ENCODE measurements at places on chromosomes 16 and 17.
A peak's percentile ranks its signal among the peaks of the same experiment; 100 is the strongest.

DNA sequence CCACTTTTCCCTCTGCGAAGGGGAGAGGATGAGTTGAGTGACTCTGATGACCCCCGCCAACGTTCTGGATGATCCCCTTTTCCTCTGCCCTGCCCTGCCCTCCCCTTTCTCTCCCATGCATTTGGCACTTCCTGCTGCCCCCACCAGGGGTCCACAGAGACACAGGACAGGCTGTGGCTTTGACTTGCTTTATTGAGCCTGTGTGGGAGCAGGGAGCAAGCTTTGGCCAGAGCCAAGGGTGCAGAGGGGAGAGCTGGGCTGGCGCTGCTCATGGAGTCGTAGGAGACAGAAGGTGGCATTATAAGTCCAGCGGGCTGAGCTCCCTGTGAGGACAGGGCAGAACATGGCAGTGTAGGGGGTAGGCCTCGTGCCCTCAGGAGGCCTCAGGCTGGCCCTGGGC is 1.6 kb downstream of the PPY start:
- peak; percentile 14 for DNase-seq

GRCh38 chr17:72128039-72128438 is 7.2 kb downstream of the SOX9 start:
- DNase-seq, result no peak

DNA sequence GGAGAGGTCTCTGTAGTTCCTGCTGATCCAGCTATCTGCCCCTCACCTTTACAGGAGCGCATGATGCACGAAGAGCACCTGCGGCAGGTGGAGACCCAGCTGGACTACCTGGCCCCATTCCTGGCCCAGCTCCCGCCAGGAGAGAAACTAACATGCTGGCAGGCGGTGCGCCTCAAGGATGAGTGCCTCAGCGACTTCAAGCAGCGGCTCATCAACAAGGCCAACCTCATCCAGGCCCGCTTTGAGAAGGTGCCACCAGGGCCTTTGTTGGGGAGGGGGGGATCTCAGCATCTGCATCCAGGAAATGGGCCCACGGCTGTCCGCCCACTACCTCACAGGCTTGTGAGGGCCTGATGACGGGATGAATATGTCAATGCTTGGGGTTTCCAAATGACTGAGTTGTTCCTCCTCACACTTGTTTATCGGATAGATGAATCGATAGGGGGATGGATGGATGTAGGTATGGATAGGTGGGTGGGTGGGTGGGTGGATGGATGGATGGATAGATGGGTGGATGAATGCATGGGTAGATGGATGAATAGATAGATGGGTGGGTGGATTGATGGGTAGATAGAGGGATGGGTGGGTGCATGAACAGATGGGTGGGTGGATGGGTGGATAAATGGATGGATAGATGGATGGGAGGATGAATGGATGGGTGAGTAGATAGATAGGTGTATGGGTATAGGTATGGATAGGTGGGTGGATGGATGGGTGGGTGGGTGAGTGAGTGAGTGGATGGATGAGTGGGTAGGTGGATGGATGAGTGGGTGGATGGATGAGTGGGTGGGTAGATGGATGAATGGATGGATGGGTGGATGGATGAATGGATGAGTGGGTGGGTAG is 7.0 kb upstream of the KATNB1 start:
- no peak for DNase-seq

GRCh38 chr17:29412780-29413565 is 22.8 kb downstream of the TAOK1 start:
- peak; percentile 69 for DNase-seq

GRCh38 chr16:85061566-85061965 is 34.0 kb downstream of the KIAA0513 start:
- DNase-seq, result no peak

GRCh38 chr16:22255335-22255734 is 41.9 kb upstream of the POLR3E start:
- no peak for DNase-seq

GRCh38 chr17:80649672-80650330 is 105.2 kb downstream of the RPTOR start:
- peak; percentile 87 for DNase-seq

- no peak for DNase-seq
These were observed 11.4 kb downstream of the NOS2 start for GRCh38 chr17:27788919-27789318.

DNA sequence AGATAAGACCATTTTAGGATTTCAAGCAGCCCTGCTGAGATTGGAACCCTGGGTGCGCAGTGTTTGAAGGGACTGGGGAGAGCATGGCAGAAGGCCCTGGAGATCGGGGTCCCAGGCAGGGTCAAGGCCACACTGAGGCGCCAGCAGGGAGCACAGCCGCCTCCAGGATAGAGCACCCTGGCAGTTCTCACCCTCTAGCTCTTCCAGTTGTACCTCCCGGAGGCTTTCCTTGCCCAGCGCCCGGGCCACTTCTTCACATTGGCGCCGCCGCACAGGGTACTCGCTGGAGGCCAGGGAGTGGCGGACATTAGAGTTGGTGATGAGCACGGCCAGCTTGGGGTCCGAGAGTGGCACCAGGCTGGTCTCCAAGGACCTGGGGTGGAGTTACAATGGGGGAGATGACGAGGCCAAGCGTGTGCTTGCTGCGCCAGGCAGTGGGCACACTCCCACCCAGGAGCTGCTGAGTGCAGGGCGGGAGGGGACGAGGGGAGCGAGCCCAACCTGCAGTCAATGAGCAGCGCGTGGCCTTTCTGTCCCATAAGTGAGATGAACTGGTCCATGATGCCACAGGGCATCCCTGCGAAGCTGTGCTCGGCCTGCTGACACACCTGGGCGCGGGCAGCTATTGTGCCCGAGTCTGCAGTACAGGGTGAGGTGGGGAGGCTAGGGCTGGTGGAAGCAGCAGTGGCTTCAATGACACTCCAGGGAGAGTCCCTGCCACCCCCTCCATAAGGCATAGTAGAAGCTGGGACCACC is 2.3 kb downstream of the GALK1 start:
- DNase-seq, result no peak

- no peak for DNase-seq
These were observed 194.5 kb downstream of the SOX9 start for GRCh38 chr17:72315122-72315913.

DNA sequence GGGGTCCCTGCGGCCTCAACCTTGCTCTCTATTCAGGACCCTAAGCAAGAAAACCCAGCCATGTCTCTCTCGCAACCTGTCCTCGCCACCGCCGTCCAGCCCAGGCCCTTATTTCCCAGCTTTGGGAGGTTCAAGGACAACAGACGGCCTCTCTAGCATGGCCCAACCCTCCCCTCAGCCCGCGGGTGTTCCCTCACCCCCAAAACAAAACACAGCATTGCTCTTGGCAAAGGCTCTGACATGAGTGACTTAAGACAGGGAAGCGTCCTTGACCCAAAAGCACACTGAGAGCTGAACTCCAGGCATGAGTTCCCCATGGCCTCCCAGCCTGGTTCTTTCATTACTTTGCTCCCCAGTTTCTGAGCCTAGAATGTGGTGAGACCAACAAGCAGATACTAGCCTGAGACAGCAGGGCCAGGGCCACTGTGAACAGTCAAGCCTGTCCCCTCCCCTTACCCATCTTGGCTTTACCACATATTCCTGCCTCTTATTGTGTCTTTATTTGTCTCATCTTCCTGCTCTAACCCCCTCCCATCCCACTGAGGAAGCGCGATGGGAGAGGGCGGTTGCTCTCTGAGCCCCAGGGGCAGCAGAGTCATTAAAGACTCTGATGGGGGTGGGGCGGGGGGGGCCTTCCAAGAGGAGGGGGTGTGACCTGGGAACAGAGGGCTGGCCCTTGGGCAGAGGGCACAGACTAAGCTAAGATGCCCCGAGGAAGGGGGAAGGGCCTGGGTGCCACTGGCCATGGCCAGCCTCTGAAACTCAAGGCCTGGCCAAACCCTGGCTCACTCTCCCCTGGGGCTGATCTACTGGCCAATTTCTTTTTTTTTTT is 11.8 kb downstream of the SREBF1 start:
- DNase-seq, result peak; percentile 51

DNA sequence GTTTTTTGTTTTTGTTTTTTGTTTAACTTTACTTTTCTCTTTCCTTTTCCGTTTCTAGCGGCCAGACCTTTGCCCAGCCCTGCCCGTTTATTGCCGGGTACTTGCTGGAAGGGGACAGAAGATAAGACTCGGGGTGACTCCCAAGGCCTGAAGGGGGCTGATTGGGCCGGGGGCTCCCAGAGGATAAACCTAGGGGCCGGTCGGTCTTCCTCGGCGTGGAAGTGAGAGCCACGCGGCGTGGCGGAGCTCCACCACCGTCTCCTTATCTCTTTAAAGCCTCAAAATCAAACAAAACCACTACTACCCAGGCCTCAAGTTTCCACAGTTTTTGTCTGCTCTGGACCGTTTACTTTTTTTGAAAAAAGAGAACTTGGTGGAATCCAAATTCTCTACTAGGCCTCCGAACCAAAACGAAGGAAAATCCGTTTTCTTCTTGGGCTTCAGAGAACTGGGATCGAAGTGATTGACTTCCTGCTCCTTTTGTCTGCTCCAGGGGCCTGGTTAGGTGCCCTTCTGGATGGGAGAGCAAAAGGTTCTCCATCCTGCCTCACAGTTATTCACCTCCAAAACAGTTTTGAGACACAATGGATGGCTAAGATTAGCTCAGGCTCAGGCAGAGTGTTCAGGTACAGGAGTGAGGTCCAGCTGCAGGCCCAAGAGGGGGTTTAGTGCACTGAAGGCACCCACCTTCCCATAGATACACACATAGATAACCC is 8.5 kb upstream of the HOXB9 start:
- no peak for DNase-seq

DNA sequence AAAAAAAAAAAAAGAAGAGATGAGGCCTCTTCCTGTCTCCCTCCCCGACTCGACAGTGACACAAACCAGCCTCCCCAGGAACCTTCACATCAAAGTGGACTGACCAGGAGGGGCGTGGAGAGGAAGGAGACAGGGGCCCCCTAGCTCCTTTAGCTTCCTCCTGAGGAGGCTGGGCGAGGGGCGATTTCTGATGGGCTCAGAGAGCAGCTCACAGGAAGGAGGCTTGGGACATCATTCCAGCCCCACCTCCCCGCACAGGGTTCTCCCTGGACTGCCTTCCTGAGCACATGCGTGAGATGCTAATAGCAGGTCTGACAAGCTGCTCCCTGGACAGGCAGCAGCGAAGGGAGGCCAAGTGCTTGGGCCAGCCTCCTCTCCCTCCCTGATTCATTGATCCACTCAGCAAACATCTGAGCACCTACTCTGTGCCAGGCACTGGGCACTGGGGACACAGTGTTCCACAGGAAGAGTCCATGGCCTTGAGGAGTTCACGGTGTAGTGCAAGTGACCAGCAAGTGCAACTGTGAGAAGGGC is 14.4 kb upstream of the DOK4 start:
- no peak for DNase-seq

DNA sequence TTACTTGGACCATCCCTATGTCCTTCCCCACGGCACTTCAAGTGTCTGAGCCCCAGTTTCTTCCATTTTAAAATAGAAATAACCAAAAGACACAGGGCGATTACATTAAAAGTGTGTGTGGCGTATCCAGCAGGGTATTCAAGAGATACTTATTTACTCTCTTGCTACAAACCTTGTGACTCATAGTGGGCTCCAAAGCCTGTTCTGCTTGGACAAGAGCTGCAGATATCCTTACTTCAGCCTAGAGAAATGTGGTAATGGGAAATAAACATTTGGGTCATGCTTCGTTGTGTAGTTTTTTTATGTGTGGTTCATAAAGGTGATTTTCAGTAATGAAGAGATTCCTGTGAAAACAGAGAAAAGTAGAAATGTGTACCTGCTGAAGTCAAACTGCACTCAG is 288.9 kb upstream of the CDH11 start:
- DNase-seq, result no peak

- DNase-seq, result no peak
These were observed 16.5 kb upstream of the SPNS3 start for GRCh38 chr17:4417129-4417667.

- DNase-seq, result no peak
These were observed 16.2 kb upstream of the RMI2 start for GRCh38 chr16:11329071-11329491.

DNA sequence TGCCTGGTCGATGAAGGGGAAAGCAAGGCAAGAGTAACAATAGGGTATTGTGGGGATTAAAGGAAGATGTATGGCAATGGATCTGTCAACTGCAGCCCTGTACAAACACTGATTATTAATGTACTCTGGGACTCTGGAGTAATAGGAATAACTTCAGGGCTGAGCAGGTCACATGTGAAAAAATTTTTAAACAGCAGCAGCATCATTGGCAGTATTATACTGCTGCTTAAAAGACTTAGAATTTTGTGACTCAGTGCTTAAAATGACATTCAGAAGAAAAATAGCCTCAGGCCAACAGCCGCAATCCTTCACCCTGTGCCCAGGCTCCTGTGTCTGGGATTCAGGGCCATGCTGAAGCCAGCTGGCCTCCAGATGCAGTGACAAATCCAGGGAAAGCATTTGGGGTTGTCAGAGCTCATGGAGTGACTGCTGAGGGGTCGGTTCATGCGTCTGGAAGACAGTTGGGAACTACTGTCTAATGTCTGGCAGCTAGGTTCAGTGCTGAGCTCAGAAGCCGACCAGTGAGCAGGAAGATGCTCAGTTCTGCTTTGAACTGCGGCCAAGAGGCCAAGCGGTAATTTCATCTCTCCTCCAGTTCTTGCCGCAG is 22.2 kb downstream of the TEX2 start:
- DNase-seq, result peak; percentile 82

GRCh38 chr16:3215601-3216262 is 19.2 kb downstream of the ZNF200 start:
- DNase-seq, result no peak

- DNase-seq, result no peak
These were observed 2.8 kb downstream of the WNK4 start for GRCh38 chr17:42783062-42783790.

DNA sequence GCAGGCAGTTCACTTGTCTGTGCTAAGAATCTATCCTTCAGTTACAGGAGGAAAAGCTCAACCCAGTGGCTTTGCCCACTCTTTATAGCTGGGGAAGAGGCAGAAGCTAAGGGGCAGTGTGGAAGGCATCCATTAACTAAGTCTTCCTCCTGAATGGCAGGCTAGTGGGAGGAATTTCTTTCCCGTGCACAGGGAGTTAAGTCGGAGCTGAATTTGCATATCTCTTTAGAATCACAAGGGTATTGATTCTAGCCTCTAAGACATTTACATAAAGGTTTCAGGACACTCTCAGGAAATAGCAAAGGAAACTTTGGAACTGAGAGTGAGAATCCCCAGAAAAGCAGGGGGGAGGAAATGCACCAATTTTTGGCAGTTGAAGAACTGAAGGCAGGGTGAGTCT is 245.6 kb downstream of the CA10 start:
- no peak for DNase-seq

GRCh38 chr17:66524877-66525276 is 222.5 kb downstream of the PRKCA start:
- DNase-seq, result no peak

GRCh38 chr16:86530251-86531190 is 20.2 kb downstream of the FOXF1 start:
- no peak for DNase-seq

GRCh38 chr17:78759969-78760352 is 22.1 kb downstream of the CYTH1 start:
- DNase-seq, result no peak

DNA sequence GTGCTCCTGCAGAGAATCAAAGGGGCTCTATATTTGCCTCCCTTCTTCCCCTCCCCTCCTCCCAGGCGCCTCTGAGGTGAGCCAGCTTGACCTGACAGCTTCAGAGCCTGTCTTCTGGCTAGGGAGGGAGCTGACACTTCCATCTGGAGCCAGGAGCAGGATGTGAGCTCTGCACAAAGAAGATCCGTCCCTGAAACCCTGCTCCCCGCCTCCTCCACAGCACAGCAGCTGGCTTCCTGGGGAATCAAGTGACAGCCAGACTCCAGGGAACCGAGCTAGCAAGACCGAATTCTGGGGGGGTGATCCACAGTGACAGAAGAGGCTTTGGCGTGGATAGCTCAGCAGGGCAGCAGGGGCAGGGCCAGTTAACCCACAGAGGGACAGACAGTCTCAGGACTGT is 37.2 kb downstream of the CCDC182 start:
- no peak for DNase-seq

All from fibroblast of gingiva (primary cell).